ENCODE measurements at places on chromosomes 1 and 21. TPM values are rescaled to one million over a fixed set of nuclear protein-coding genes. Genes with fewer than 3 reads are reported as not detected.

The KLHDC8A gene
- total RNA-seq: not detected

The FALEC gene
- total RNA-seq: not detected

The MXRA8 gene
- total RNA-seq: 367 TPM

The CXADR gene
- total RNA-seq: 5.6 TPM

The CITED4 gene
- total RNA-seq: 10.2 TPM

The ELAPOR1 gene
- total RNA-seq: 0.22 TPM

The SH2D1B gene
- not detected for total RNA-seq

The C1orf185 gene
- not detected for total RNA-seq

The PLD5 gene
- not detected for total RNA-seq

The SH3BGRL3 gene
- 32.0 TPM for total RNA-seq

The TPTE gene
- 1.1 TPM for total RNA-seq

Data from placental pericyte (primary cell).